Muscle of arm (tissue), 14 donors: ENCODE measurements at places on chromosomes 3 and 15. TPM values are rescaled to one million over a fixed set of nuclear protein-coding genes. Genes with fewer than 3 reads are reported as not detected.

- DNase-seq: no peak
Observed at GRCh38 chr15:29433507-29434248, 164.1 kb upstream of the NSMCE3 start.

GRCh38 chr3:189673535-189673934 is 42.3 kb downstream of the TP63 start:
- no peak for DNase-seq

DNA sequence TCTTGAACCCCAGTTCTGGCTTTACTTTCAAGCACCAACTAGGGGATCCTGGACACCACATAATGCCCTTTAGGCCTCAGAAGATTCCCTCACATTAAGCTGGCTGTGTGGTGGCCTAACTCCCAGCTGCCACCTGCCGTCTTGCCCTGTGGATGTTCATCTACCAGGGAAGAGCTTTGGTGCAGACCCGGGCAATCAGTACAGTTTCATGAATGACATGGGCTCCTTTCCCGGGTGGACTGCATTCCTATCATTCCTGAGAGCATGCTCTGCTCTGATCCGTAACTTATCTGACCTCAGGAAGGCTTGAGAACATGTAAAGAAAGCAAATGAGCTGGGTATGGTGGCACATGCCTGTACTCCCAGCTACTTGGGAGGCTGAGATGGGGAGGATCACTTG is 50.0 kb upstream of the GSK3B start:
- no peak for DNase-seq

GRCh38 chr3:18127174-18127858 is 297.8 kb downstream of the SATB1 start:
- DNase-seq: no peak

GRCh38 chr15:66844041-66844746 is 142.2 kb downstream of the SMAD6 start:
- DNase-seq: no peak

DNA sequence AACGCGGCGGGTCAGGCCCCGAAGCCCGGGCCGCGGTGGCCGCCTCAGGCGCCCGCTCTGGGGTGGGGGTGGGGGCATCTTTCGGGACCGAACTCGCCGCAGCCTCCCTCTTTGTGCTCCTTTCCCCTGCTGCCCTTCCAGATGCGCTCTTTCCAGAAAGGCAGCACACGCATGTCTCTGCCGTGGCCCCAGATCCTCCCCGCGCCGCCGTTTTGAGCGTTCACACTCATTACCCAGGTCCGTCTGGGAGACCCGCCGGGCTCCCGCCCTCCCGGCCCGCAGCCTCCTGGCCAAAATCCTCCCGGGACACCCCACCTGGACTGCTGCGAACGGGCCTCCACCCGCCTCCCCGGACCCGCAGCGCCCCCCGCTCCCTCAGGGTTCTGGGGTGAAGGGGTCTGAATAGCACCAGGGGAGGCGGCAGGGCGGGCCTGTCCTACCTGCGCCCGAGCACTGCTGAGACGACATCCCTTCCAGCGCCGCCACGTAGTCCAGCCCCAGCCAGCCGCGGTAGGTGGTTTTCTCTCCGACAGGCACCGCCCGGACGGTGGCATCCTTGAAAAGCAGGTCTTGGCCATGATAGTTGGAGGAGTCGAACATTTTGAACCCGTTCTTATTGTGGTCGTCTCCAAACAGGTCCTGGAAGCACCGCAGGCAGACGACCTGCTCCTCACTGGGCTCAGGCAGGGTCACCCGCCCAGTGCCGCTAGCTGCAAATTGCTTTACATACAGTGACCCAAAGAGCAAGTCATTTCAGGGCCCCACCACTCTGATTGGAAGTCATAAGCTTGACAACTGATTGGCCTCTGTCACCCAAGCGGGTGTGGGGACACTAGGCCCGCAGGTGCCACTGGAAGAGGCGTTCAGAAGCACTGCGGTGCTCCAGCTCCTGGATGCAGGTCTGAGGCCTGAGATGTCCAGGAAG is 25.9 kb downstream of the MELTF start:
- no peak for DNase-seq

GRCh38 chr3:29195056-29195455 is 85.8 kb upstream of the RBMS3 start:
- DNase-seq: no peak

DNA sequence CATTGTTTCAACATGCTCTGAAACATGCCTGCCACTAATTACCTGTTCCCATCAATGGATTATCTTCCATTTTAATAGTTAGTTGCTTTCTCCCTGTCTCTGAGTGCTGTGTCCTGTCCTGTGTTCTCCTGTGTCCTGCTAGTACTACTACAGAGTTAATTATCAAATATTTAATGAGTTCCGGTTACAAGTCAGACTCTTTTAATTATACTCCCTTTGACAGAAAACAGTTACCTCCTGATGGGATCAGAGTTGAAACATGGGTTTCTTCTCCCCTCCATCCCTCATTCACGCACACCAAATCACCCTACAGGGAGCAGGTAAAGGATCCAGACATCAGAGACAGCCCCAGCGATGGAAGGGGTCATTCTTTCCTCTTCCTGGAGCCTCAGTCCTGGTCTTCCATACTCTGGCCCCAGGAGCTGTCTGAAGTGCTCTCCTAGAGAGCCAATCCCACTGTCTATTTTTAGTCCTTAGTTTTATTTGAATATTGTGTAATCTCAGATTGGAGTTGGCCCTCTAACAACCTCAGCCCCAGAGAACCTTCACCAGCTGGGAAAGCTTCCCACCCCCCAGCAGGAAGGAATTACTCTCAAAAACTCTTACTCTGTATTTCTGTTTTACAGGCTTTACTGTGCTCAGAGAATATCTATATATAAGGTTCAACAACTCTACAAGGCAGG is 137.0 kb upstream of the C2CD4B start:
- DNase-seq: no peak

GRCh38 chr15:31062310-31062847 is 39.1 kb downstream of the TRPM1 start:
- no peak for DNase-seq

- DNase-seq: no peak
Observed at GRCh38 chr3:47984075-47984728, 32.0 kb downstream of the MAP4 start.

- DNase-seq: no peak
Observed at GRCh38 chr15:77851691-77852090, 219.0 kb upstream of the LINGO1 start.

GRCh38 chr3:10008588-10009344 is 17.5 kb upstream of the FANCD2 start:
- peak; percentile 75 for DNase-seq

DNA sequence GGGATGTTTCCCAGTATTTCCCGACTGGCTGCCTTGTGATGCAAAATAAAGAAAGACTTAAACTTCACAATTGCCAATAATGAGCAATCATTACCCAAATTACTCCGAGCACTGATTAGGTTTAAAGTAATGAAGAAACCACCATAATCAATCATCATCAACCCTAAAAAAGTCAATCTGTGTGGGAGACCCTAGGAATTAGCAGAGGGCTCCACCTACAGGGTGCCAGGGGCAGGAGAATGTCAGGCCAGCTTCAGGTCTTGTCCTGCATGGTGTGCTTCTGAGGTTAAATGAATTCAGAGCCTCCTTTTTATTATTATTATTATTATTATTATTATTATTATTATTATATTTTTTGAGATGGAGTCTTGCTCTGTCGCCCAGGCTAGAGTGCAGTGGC is 478.0 kb upstream of the ARRDC4 start:
- no peak for DNase-seq

DNA sequence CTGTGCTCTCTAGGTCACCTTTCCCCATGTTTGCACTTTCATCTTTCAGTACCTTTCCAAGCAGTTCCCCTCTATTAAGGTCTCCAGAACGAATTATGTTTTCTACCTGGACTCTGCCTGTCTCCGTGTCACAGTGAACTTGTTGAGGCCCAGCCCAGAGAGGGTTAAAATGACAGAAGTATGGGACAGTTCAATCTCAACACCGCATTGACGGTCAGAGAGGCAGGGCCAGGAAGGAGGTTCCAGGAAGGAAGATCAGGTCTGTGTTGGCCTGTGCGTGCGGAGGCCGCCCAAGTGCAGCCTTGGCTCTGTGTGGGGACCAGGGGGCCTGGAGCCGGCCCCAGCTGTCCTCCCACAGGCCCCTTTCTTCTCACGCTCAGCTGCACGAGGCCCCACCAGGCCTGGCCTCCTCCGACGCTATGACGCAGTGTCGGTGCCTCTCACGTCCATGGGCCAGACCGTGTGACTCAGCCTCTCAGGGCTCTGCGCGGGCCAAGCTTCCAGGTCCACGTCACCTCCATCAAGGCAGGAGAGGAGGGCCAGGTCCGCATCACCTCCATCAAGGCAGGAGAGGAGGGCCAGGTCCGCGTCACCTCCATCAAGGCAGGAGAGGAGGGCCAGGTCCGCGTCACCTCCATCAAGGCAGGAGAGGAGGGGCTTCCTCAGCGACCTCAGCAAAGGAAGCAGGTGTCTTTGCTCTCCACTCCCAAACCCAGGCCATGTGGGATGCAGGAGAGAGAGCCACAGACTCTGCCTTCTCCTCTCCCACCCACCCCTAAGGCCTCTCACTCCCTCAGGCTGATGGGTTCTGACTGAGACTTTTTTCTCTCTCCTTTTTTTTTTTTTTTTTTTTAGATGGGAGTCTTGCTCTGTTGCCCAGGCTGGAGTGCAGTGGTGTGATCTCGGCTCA is 83.1 kb downstream of the CPN2 start:
- DNase-seq: peak; percentile 72

TRIM59 gene
- polyA plus RNA-seq: 7.4 TPM

PLS1 gene
- polyA plus RNA-seq: 0.84 TPM

SLC22A13 gene
- 0.12 TPM for polyA plus RNA-seq
